Left ventricle myocardium inferior (tissue), 1 donor: ENCODE measurements at places on chromosomes 12 and 14. TPM values are rescaled to one million over a fixed set of nuclear protein-coding genes. Genes with fewer than 3 reads are reported as not detected.

DNA sequence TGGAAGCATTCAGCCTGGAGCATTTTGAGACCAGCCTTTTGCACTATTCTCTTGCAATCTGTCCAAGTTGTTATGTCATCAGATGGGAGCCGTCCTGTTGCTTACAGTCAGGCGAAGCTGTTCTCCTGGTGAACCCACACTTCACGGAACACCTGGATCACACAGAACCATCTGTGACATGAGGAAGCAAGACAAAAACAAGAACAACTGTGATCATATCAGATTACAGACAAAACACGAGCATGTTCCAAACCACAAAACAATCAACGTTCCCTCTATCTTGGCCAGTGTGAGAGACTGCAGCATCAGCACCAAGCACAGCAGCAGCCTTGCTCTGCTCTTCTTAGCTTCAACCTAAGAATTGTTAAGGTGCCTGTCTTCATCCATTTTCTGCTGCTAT is 180.5 kb upstream of the SFSWAP start:
- DNase-seq = no peak

DNA sequence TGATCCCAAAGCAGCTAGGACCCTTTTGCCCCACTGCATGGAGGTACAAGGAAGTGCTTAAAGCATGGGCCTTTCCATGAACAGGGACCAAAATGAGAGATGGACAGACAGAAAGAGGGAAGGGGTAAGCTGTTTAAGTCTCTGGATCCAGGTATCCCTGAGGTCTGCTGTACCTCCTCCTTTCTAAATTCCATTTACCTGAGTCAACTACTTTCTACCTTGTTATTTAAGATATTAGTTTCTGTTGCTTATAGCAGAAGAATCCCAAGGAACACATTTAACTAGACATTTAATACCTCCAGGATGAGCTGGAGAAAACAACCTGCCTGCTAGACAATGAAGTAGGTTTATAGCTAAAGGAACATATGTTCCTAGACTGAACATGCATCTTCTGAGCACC is 157.6 kb upstream of the TMCC3 start:
- DNase-seq = no peak

PRKD1 gene
- 3.1 TPM for total RNA-seq

DNA sequence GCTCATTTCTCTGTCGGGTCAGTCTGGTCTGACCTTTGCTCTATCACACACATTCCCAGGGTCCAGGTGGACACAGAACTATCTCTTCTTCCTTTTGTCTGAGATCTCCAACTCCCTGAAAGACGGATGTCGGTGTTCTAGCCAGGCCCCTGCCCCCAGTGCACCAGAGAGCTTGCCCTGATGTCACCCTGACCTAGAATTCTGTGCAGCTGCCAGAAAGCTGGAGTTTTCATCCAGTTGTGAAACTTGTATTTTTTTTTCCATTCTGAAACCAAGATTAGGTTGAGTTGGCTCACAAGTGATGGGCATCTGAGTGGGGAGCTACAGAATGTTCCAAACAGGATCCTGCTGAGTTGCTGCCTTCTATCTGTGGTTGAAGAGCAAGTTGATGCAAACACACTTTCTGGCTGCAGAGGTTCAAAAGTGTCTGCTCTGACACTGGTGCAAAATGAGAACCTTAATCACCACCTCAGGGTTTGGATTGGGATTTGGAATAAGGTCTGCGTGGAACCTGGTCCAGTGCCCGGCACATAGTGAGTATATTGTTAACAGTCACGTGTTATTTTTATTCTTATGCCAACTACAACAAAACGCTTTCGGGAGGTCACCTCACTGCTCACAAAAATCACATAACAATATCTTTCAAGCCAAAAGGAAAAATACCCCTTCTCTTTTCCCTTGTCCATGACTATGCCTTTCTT is 211.5 kb downstream of the SLC15A4 start:
- DNase-seq = no peak

DNA sequence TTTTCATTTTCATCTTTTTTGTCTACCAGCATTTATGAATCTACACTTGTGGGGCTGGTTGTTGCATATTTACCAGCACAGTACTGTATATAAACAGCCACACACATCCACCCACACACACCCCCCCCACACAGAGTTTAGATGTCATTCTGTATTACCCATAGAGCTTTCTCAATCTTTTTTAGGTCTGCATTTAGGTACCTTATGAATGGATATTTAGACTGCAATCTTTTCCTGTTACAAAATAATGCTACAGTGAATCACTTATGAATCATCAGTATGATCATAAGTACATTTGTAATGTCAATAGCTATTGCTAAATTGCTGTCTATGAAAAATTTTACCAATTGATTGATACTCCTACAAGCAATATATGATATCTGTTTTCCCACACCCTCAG is 67.3 kb upstream of the STK38L start:
- DNase-seq = no peak

GRCh38 chr12:31519511-31519910 is 71.4 kb downstream of the DENND5B start:
- DNase-seq = no peak

GRCh38 chr12:68749443-68749842 is 3.5 kb downstream of the SLC35E3 start:
- no peak for DNase-seq

DNA sequence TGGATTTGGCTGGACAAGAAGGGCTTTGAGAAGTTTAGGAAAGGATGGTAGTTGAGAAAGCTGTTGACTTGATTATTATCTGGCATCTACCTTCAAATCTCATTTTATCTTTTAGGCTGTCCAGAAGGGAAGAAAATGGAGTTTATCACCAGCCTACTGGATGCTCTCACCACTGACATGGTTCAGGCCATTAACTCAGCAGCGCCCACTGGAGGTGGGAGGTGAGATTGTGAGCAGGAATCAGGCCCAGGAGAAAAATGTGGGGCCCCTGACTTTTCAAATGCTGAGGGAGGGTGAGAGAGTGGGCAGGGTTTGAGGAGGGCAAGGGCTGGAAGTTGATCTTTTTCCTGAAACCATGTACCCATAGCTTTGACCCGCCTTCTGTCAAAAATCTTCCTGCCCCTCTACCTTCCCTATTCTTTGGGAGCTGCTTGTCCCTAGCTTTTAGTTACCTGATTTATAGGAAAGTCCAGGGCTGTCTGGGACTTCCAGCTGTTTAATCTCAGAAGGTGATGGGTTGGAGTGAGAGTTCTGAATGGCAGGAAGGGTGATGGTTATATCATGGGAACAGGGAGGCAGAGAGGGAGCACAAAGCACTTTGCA is 134.2 kb downstream of the SMOC1 start:
- DNase-seq = no peak

DNA sequence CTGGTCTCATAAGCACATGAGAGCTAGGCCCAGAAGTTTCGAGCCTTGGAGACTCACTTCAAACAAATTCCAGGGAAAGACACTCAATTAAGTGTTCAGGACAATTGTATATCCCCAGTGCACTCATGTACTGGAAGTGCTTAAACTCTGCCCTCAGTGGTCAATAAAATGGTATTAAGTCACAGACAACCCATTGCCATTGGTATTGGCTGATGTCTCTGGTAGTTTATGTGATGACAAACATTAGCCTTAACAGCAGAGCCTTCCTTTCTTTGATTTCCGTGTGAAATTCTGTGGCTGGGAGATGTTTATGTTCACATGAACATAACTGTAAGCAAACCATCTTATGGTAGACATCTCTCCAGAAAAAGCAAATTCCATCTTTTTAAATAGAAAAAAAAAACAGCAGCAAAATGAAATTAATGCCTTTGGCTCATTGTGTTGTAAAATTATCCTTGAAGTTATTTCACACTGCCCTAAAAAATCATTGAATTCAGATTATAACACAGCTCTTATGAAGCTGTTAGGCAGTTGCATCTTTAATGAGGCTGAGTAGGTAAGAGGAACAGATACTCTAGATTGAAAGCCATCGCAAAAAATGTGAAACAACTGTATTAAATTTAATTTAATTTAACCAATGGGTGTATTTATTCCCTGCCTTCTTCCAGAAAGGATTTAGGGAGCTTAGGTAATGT is 216.2 kb upstream of the PLEKHG7 start:
- no peak for DNase-seq

DNA sequence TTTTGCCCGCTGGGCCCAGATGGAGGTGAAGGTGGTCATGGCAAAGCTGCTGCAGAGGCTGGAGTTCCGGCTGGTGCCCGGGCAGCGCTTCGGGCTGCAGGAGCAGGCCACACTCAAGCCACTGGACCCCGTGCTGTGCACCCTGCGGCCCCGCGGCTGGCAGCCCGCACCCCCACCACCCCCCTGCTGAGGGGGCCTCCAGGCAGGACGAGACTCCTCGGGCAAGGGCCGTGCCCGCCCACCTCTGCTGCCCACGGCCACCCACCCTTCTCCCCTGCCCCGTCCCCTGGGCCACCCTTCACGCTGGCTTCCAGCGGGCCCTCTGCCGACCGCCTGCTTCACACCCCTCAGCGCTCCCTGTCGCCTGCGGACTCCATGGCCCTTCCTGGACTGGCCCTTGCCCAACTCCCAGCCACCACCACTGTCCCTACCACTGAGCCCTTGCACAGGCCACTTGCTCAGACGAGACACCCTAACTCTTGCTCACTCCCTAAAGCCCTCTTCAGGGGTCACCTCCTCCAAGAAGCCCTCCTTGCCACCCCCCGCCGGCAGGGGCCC is 42.5 kb downstream of the CYP46A1 start:
- no peak for DNase-seq

DNA sequence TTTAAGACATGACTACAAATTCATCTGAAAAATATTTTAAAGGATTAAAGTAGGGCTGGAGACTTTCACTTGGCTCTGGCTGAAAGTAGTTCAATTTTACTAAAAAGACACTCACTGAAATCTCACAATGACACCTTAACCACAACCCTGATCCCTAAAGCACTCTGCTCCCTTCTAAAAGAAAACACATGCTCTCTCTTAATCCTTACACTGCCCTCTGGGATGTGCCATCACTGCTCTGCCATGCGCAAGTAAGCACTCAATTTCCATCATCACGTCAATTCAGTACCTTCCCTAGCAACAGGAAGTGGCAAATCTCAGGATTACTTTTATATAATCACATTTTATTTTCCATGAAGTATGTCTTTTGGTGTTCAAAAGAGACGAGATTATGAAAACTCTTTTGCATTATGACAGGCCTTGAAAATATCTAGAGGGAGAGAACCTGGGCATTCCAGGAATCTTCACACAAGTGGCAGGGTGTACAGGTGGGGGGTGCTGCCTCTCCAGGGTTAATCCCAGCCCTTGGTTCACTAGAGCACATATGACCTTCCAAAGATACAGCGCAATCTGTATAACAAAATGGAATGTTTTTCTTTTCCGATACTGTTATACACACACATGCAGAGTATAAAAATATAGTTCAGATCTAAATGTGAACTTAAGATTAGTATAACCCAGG is 7.3 kb downstream of the ATG14 start:
- no peak for DNase-seq

DNA sequence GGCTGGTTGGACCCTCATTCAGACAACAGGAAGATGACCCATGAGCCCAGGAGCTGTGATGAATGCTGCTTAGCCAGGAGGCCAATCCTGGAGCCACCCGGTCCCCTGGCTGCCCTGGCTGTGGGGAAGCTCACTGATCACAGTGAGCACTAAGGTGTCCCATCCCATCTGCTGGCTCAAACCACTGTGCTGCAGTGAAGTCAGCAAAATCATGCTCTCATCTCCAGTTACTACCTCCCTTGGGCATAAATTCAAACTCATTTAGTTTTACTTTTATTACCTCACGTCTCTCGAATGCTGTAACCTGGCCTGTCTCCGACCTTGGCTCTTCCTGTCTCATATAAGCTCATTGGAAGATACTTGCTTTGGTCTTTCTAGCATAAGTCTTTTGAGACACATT is 112.4 kb downstream of the APAF1 start:
- DNase-seq = no peak

CLMN gene
- 3.7 TPM for total RNA-seq

DNA sequence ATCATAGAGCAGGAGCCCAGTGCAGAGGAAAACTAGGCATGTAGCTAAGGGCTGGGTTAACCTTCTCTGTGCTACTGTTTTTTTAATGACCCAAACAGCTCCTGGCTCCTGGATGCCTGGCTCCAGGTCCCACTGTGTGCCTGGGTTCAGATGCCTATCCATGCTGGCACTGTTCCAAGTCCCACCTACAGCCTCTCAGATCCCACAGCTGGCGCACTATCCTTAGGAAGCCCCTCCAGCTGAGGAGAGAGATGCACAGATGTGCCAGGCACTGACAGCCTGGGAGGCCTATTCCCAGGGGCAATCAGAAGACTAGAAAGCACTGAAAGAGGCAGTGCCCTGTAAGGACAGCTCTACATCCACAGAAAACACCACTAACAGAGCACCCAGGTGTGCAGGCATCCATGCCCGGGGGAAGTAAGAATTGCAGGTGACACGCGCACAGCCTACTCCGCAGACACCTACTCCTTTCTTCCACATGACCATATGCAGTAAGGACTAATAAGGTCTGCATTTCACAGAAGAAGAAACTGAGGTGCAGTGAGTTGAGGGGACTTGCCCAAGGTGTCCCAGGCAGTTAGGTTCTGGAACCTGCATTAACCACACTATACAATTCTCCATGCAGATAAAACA is 51.2 kb downstream of the PITPNM2 start:
- no peak for DNase-seq

GRCh38 chr12:115325858-115326257 is 641.9 kb upstream of the TBX3 start:
- no peak for DNase-seq

GRCh38 chr12:55942577-55943136 is 11.7 kb downstream of the DGKA start:
- no peak for DNase-seq

DNA sequence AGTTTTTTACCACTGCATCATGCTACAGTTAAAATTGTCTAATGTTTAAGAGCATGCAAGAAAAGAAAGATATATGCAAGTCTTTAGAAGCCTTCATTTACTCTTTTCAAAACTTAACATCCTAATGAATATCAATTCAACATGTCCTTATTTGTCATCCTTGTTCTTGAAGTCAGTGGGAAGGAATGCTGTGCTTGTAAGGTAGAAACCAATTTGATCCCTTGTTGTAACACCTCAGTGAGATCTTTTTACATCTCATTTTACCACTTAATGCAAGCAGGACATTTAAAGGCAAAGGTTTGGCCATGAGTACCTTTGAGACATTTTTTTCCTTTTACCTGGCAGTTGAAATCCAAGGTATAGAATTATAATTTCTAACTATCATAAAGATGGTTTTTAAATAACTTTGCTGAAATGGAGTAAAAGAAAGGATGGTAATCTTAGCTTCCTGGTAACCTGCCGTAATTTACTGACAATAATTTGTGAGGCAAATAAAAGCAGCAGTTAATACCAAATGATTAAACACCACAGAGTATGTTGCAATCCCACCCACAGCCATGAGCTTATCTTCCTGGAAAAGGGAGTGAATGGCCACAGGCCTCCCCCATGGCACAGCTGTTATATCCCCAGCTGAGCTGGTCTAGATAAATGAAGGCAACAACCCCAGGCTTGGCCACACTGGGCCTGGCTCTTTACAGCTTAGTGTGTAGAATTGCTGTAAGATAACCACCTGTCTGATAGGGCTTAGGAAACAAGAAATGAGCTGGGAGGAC is 33.2 kb upstream of the STRN3 start:
- peak; percentile 49 for DNase-seq

DNA sequence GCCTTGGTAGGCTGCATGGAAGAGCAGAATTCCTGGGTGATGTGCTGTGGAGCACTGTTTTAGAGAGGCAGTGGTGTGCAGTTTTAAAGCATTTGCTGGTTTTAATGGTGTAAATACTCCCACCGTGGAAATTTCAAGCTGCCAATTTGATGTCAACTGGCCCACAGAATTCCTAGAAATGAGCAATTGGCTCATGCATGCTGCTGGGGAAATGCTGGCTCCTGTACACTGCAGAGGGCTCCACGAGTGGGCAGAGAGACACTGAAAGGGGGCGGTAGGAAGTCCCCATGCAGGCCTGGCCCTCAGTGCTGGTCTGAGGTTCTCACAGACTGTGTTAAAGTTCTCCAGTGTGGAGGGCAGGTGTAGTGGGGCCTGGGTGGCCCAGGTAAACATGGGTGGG is 99.4 kb upstream of the NTF3 start:
- no peak for DNase-seq

PIWIL1 gene
- not detected for total RNA-seq
